Activated CD4-positive, alpha-beta T cell treated with anti-CD3 and anti-CD28 coated beads, Interleukin-2, amount 10 ng/mL, durations not matched to agents 7 days and 5 days (primary cell): ENCODE measurements at places on chromosomes 1 and 21.

GRCh38 chr1:8447616-8448150 is 129.8 kb downstream of the SLC45A1 start:
- no peak for DNase-seq

- DNase-seq, result no peak
Observed at GRCh38 chr1:237556911-237557310, 333.8 kb downstream of the ZP4 start.

DNA sequence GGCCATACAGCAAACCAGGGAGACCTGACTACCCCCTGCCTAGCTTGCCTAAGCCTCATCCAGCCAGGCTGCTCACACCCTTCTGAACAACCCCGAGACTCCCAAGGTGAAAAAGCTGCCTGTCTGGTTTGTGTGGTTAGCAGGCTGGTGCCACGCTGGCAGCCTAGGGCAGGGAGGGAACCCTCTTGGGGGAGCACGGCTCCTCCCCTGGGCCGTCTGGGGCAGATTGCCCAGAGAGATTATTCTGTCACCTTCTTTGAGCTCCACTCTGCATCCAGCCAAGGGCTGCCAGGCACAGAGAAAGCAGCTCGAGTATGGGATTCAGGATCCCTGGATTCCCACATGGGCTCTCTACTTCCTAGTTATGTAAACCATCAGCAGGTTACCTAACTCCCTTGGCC is 27.5 kb upstream of the TCEA3 start:
- peak; percentile 35 for DNase-seq

GRCh38 chr1:219088778-219089557 is 84.7 kb upstream of the LYPLAL1 start:
- no peak for DNase-seq

DNA sequence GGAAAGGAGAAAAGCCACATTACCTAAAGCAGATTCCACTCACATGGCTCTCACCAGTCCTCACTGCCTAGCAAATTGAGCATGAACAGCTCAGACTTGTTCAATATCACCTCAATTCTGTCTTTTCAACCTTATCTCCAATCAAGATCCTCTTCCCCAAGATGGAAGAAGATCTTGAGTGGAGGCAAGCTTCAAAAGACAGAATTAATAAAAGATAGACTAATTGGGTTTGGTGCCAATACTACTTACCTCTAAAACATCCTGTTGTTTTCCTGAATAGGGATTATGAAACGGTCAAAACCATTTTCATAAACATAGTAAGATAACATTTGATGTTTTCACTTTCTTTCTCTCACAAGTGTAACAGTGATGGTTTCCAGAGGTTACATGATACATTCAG is 349.2 kb upstream of the PLD5 start:
- DNase-seq, result no peak

GRCh38 chr1:14742181-14742980 is 143.9 kb downstream of the KAZN start:
- no peak for DNase-seq

GRCh38 chr1:159982280-159982679 is 28.2 kb upstream of the SLAMF9 start:
- DNase-seq, result no peak

DNA sequence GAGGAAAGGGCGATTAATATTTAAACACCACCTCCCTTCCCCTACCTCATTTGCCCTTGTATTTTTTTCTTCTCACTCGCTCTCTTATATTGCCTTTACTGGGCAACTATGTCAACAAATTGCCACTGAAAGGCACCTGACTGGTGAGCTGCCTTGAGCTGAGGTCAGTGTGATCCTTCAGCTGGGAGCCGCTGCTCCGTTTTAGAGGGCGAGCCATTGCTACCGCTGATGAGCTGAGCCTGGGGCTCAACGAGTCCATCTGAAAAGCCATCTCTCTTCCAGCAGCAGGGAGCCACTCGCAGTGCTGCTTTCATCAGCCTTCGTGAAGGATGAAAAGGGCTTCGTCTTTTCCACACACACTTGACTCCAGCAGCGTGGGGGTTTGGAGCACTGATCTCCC is 108.0 kb upstream of the KIF26B start:
- DNase-seq, result no peak

- no peak for DNase-seq
Observed at GRCh38 chr1:233673261-233673946, 59.5 kb downstream of the KCNK1 start.

DNA sequence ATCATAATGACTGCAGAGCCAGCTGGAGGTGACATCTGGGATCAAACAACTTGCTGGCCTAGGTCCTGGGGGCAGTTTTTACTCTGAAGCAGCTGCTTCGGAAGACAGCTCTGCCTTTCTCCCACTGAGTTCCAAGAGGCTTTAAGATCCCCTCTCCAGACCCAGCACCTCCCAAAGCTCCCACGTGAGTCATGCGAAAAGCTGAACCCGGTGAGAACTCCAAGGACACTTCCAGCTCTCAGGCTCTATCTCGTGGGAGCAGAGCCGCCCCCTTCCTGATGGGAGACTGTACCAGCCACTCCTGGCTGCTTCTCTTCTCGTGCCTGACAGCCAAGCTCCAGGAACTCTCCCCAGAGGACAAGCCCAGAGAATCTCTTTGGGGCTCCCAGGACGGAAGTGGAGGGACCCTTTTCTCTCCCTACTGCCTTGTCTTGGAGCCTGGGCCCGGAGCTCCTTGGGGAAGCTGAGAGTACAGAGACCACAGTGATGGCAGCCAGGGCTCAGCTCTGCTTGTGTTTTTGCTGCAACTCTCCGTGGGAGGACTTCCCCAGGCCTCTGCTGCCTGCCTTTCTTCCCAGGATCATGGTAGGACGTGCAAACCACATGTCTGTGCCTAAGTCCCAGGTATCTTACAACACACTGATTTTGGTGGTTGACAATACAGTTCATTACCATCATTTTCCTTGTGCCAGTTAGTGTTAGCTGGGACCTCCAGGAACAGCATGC is 40.6 kb downstream of the STUM start:
- DNase-seq, result no peak

- DNase-seq, result no peak
Observed at GRCh38 chr1:36821386-36821785, 212.9 kb downstream of the GRIK3 start.

GRCh38 chr21:42621166-42621818 is 32.1 kb upstream of the PDE9A start:
- no peak for DNase-seq

GRCh38 chr1:153292740-153293479 is 19.8 kb downstream of the PGLYRP3 start:
- no peak for DNase-seq

- DNase-seq, result no peak
Observed at GRCh38 chr1:56666112-56666608, 21.0 kb downstream of the PRKAA2 start.

- no peak for DNase-seq
Observed at GRCh38 chr21:28548291-28548690, 444.4 kb downstream of the LTN1 start.

DNA sequence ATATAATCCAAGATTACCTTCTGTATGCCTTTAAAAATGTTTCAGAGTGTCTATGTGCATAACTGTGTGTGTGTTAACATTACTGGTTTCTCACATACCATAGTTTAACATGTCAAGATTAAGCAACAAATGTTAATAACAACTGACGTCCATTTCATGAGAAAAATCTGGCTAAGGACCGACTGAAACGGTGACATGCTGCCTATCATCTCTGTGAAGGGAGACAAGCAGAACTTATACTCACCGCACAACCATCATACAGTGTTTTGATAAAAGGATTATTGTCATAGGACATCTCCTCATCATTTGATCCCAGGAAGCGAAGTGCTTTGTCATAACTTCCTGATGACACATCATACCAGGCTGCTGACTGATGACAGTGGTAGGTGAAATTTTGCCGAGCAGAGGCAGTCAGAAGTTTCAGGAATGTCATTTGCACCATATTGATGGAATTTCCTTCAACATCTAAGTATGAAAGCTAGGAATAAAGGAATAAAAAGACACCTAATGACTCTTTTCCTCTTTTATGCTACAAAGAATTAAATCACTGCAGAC is 228.8 kb downstream of the COL11A1 start:
- DNase-seq, result no peak

DNA sequence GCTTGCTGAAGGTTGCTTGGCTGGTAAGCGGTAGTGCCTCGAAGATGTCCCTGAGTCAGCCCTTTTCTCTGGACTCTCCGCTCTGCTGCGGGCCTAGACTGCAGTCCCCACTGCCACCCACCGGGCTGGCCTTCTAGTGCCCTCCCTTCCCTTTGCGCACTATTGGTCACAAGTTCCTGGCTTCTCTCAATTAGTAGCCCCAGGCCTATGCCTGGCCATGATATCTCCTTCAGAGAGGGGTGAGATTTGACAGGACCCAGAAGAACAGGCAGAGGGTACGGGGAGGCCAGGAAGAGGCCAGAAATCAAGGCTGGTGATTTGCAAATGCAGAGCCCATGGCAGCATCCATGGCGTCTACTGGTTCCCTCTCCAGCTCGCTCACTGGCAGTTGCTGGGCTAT is 207.7 kb downstream of the HIVEP3 start:
- no peak for DNase-seq

GRCh38 chr21:41048623-41049022 is 119.3 kb upstream of the BACE2 start:
- no peak for DNase-seq

DNA sequence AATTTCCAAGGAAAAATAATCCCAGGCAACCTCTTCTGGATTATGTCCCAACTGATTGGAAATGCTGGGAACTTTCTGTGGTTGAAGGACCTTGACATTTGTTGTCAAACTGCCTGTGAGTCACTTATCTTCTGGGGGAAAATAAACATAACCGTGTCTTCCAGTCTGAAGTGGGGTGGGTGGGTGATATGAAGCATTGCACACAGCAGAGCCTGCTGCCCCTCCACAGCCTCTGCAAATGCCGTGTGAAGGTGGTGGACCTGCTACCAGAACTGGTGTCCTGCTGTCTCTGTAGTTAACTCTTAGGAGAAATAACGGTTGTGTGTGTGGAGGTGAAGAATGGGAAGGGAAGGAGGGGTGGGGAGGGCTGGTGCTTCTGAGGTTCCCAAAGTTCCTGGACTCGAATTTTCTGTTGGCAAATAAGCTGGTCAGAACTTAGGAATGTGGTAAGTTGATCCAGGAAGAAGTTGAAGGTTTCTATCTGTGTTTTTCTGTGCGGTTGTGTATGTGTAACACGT is 23.2 kb downstream of the GALNT2 start:
- no peak for DNase-seq

DNA sequence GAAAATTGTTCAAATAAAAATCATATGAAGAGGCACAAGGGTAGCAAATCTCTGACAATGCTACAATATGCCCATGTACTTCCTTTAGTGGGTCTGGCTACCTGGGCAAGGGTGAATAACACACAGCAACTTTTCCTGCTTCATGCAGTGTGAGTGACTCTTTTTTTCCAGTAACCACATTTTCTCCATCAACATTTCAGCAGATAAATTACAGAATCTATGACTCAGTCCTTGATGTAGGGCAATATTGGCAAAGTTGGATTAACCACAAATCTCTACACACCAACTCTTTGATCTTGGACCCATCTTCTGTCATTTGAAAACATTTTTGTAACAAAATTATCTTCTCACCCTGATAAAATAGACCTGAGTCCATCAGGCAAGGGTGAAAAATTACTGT is 31.7 kb downstream of the ERICH3 start:
- DNase-seq, result no peak

- DNase-seq, result no peak
Observed at GRCh38 chr1:177755851-177756560, 213.9 kb downstream of the SEC16B start.

- DNase-seq, result no peak
Observed at GRCh38 chr1:199954699-199955098, 72.8 kb upstream of the NR5A2 start.

DNA sequence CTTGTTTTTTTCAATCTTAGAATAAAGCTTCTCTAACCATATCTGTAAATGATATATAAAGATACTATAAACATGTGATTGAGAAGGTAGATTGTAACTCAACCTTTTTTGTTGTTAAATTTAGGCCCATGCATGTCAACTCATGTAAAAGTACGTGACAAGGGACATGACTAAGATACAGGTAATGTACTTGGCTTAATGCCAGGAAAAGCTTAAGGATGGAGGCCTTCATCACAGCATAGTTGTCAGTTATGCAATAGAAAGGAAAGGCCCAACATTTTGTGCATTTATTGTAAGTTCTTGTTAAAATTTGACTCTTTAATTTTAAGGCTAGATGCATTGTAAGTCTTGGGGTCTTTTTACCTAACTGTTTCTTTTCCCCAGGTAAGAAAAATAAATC is 305.1 kb downstream of the LTN1 start:
- no peak for DNase-seq

DNA sequence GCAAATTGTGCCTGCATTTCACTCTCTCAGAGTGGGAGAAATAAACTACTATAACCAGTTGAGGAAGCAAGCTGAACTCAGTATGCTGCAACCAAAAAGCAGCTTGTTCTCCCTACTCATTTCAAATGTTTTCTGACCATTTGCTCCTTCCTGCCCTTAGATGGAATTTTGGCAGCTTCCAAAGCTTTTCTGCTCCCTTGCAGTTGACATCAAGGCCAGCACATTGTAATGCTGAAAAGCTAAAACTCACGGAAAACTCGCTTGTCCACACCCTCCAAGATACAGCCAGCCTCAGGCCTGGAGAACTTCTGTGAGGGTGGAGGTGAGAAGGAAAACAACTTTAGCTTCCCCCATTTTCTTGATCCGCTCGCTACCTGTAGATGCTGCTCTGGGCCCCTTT is 5.0 kb upstream of the CHML start:
- no peak for DNase-seq

- no peak for DNase-seq
Observed at GRCh38 chr1:174996476-174996875, 3.3 kb upstream of the CACYBP start.

- no peak for DNase-seq
Observed at GRCh38 chr1:114218361-114219171, 64.9 kb upstream of the SYT6 start.

GRCh38 chr1:86596741-86597290 is 49.9 kb downstream of the CLCA4 start:
- DNase-seq, result no peak

- DNase-seq, result no peak
Observed at GRCh38 chr1:107344268-107344760, 203.5 kb downstream of the NTNG1 start.

DNA sequence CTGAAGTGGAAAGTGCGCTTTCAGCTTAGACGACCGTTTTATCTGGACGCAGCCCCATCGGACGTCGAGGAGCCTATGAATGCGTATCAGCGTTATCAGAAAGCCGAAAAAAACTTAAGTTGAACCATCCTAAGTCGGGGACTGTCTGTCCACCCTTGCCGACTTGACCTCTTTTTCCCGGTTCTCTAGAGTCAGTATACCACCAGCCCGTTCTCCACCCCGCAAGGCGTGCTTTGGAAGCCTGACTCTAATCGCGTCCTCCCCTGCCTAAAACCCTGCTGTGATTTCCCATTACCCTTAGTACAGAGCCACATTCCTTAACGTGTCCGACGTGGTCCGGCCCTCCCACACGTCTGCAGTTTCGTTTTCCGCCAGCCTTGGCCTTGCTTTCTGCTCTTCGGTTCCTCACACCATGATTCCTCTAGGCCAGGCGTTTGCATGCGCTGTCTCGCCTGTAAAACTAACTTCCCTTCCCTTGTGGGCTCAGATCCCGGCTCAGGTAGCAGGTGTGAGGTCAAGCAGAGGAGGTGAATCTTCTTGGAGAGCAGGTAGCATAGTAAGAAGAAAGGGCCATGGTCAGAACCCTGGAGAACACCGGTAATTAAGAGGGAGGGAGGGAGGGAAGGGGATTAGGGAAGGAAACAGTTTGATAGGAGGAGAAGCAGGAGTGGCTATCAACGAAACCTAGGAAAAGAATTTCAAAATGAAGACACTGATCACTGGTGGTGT is 865 bp downstream of the ADPRS start:
- peak; percentile 41 for DNase-seq
